Activated CD4-positive, alpha-beta T cell treated with anti-CD3 and anti-CD28 coated beads, Interleukin-2, amount 50 U/mL, for 1 hour (primary cell): ENCODE measurements at places on chromosomes 13 and 19.

GRCh38 chr13:72537395-72537780 lies 190.0 kb downstream of the MZT1 start:
- no peak for DNase-seq

DNA sequence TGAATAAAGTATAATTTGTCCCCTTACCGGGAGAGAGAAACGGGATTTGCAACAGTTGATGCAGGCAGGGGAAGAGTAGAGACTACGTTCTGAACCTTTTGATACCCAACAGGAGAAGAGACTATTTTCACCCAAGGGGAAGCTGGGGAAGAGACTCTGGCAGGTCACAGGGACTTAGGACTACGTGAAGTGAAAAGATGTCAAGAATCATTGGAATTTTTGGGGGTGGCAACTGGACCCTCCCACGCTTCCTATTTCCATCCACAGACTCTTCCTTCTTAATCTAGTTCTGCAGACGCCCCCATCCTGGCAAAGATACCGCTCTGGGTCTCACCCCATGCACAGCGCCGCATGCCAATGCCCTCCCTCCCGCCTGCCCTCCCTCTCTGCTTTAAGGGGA lies 13.8 kb downstream of the CABP5 start:
- no peak for DNase-seq

DNA sequence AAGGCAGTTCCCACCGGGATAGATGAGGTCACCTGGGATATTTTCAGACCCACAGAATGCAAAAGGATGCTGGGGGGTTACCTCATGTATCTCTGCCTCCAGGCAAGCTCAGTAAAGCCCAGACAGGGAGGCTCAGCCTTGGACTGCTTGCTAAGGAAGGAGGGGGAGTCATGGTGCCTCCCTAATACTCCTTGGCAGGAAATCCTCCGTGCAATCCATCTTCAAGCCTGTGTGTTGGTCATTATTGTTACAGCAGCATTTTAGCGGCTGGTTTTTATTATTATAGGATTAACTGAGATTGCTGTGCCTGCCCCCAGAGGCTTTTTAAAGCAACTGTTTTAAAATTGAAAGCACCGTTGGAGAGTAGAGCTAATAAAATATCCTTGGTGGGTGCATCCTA lies 188.5 kb upstream of the UBL3 start:
- no peak for DNase-seq

DNA sequence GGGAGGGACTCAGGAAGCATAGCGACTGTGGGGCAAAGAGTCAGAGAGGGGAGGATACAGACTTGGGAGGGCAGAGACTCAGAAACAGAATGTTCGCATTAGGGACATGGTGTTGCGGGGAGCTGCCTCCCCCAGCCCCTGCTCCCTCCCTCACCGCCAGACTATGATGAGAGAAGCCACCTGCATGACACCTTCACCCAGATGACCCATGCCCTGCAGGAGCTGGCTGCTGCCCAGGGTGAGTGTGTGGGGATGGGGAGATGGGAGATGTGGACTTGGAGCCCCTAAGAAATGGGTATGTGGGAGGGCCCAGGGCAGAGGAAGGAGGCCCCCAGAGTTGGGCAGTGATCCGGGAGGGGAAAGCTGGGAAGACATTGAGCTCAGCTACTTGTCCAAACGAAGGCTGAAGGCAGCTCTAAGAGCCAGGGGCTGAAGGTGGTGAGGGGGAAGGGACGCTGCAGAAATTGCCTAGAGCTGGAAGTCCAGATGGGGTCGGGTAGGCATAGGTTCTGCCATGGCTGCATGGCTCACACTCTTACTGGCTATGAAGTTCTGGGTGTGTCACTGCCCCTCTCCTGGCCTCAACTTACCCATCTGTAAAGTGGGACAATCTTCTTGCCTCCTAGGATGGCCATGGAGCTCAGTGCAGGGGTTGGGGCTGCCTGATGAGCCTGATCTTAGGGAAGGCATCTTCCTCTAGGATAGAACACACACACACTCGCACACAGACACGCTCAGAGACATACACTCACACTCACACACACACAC lies 1.4 kb downstream of the SPACA6 start:
- DNase-seq = no peak

GRCh38 chr19:47619763-47620162 lies 10.8 kb downstream of the BICRA start:
- no peak for DNase-seq

GRCh38 chr13:112073245-112074138 lies 6.5 kb downstream of the SOX1 start:
- DNase-seq = no peak

DNA sequence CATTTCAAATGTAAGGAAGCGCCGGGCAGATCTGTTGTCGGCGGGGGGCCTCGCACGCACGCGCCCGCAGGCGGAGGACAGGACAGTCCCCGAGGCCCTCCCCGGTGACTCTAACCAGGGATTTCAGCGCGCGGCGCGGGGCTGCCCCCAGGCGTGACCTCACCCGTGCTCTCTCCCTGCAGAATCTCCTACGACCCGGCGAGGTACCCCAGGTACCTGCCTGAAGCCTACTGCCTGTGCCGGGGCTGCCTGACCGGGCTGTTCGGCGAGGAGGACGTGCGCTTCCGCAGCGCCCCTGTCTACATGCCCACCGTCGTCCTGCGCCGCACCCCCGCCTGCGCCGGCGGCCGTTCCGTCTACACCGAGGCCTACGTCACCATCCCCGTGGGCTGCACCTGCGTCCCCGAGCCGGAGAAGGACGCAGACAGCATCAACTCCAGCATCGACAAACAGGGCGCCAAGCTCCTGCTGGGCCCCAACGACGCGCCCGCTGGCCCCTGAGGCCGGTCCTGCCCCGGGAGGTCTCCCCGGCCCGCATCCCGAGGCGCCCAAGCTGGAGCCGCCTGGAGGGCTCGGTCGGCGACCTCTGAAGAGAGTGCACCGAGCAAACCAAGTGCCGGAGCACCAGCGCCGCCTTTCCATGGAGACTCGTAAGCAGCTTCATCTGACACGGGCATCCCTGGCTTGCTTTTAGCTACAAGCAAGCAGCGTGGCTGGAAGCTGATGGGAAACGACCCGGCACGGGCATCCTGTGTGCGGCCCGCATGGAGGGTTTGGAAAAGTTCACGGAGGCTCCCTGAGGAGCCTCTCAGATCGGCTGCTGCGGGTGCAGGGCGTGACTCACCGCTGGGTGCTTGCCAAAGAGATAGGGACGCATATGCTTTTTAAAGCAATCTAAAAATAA lies 18.2 kb downstream of the IL17D start:
- no peak for DNase-seq
